ENCODE measurements at places on chromosomes 6 and 20. TPM values are rescaled to one million over a fixed set of nuclear protein-coding genes. Genes with fewer than 3 reads are reported as not detected.

DNA sequence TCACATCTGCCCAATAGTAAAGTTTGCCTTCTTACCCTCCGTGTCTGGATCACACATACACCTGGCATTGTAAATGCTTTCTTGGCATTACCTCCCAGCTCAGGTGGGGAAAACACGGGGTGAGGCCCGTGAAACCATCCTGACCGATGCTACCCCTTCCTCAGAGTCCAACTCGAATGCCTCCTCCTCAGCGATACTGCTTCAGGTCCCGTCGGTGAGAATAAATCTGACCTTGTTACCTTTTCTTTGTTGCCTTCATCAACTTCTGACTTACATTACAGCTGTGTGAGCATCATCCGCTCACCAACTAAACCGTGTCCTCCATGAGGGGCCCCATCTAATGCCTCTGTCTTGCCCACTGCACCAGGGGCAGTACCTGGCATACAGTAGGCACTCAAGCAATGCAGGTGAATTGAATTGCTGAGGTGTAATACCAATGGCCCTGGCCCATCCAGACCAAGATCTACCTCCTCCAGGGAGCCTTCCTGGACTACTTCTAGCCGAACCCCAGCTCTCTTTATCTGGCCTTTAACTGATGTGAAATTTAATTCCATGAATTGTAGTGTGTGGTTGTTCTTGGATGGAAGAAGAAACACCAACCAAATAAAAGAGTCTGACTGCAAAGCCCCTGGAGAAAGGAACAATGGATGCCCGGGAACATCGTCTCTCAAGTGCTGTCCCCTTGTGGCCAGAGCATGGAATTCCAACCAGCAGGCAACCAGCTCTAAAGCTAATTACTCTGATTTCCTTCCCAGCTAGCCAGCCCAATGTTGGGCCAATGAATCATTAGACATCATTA lies 141.5 kb downstream of the ANKRD60 start:
- no peak overlapping the region for H3K27ac ChIP-seq
- no peak for DNase-seq
- H3K27me3 ChIP-seq: no peaks in the 10 kb centered on the region
- no peaks in the 10 kb centered on the region for H3K36me3 ChIP-seq

DNA sequence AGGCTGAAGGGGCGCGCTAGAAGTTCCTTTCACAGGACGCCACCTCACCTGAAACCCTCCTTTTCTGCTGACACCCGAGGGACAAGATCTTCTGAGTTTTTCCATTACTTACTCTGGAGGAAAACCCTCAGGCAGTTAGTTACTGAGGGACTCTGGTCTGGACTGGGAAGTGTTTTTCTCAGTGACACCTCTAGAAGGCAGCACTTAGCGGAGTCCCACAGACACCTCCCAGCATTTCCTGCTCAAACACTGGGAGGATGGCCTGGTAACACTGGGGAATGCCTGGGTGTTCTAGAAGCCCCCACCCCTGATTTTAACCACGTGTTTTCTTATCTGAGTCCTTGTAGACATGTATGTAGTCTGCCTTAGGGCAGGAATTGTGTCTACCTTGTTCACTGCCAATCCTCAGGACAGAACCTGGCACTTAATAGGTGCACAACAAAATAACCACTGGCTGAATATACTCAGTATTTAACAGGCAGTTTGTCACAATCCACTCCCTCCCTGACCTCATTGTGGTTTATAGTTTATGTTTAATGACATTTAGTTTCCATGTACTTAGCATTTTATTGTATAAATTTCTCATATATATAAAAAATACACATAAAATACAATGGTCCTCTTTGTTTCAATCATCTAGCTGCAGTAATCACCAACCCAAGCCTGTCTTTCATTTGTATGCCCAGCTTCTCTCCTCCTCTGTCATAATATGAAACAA lies 4.8 kb downstream of the GSTA3 start:
- no peaks in the 10 kb centered on the region for H3K36me3 ChIP-seq
- H3K27ac ChIP-seq: no peak overlapping the region
- no peaks in the 10 kb centered on the region for H3K4me1 ChIP-seq
- no peaks in the 10 kb centered on the region for H3K27me3 ChIP-seq
- no peak overlapping the region for H3K4me3 ChIP-seq

NOX3 gene
- total RNA-seq: not detected

TMEM74B gene
- 3.8 TPM for total RNA-seq

TUBB1 gene
- 0.15 TPM for total RNA-seq

FNDC11 gene
- total RNA-seq: 0.57 TPM
